Osteoblast (primary cell): ENCODE measurements at places on chromosomes 3 and 15.

DNA sequence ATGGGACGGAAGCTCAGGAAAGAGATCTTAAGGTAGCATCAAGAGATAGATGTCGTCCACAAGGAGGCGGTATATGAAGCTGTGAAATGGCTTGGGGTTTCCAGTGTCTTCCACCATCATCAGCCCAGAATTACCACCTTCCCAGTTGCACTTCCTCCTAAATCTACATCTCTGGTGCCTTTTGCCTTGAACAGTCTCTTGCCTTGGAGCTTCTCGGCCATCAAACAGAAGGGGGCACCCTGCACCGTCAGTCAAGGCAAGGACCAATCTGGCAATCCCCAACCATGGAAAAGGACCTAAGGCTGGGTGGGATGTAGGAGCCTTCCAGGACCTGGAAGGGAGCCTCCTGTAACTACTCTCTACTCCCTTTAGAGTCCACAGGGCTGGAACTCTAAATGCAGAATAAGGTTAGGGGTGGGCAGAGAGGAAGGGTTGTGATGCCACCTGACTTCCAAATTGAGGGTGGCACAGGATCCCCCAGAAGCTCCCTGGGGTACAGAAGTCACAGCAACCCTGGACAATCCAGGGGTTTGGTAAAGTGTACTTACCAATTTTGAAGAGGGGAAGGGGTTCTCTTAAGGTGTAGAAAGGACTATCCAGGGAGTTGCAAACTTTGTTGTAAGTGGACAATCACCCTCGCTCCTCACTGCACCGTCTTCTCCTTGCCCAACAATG, 1.0 kb upstream of the RYR3 start:
- DNase-seq, result peak; percentile 78

- DNase-seq, result no peak
Measured at GRCh38 chr3:126613479-126614188, 41.3 kb downstream of the TXNRD3 start.

DNA sequence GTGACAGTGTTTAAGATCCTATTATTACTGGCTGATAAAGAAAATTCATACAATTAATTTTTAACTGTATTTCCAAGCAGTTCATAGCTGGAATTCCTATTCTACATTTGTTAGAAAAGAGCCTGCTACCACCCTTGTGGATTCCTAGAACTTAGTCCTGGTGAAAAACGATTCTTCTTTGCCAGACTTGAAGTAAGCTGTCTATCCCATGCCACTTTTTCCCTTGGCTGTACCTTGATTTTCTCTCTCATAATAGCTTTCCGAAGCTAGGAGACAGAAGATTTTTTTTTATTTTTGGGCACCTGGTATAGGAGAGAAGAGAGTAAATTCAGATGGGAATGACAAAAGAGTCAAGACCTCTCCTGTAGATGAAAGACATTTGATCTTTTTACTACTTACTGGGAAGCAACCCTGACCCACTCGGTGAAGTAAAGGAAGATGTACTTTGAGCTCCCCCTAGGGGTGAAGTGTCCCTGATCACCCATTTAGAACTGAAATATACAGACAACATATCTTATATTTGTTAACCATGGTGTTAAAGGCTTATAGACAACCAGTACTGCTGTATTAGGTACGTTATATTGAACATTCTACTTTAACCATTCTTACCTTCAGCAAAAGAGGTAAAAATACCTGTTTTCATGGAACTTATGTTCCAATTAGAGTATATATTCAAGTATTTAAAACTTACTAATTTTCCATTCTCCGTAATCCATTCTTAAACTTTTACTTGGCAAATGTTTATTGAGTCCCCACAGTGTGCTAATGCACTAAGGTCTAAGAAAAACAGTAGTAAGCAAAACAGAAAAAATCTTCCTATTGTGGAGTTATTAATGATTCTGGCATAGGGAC, 36.2 kb upstream of the C3orf38 start:
- no peak for DNase-seq

DNA sequence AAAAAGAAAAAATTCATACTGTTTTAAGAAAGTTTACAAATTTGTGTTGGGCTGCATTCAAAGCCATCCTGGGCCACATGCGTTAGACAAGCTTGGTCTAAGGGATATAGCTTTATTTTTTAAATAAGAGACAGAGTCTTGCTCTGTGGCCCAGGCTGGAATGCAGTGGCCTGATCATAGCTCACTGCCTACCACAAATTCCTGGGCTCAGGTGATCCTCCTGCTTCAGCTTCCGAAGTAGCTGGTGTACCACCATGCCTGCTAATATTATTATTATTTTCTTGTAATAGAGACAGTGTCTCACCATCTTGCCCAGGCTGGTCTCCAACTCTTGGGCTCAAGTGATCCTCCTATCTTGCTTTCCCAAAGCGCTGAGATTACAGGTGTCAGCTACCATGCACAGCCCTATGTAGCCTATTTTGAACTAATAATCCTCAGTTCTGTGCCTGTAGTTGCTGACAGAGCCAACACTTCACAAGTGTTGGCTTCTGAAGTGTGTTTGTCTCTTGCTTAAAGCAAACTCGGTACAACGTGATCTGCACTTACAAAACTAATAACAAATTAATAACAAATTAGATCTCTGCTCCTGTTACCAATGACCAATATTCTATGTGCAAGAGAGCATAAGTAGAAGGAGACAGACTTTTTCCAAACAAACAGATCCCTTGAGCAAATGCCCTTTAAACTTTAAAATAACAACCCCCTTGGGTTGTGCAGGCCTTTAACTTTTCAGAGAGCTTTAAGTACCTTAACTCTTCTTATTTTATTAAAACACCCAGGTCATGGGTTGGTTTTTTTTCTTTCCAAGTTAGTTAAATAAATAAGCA, 135.2 kb downstream of the VGLL4 start:
- no peak for DNase-seq

DNA sequence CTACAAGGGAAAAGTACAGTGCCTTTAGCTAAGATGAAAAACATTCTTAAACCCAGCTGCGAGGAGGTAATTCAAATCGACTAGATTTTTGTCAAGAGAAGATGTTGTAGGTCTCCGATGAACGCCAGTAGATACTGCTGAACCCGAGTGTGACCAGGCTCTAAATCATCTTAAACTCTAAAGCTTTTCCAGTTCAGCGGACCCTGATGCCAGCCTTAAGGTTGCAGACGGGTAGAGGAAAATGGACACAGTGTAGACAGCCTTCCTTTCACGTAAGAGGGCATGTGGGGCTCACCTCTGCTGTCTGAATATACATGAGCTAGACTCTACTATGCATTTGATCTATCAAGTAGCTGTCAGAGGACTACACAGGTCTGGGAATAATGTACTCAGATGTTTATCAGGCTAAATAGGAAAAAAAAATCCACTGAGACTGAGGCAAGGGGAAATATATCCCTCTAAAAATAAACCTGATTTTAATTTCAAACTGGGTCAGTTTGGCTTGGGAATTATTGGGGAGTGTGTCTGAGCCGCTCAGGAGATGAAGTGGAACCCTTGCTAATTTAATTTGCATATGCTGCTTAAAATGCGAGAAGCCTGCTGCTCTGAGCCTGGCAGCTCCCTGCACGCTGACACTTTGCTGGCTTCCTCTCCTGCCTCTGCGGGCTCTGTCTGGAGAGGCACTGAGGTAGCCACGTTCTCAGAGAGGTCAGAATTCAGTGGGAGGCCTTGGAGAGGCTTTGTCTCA, 151.9 kb downstream of the CADPS start:
- peak; percentile 31 for DNase-seq

GRCh38 chr3:17553080-17553479, 189.4 kb downstream of the TBC1D5 start:
- DNase-seq, result no peak

DNA sequence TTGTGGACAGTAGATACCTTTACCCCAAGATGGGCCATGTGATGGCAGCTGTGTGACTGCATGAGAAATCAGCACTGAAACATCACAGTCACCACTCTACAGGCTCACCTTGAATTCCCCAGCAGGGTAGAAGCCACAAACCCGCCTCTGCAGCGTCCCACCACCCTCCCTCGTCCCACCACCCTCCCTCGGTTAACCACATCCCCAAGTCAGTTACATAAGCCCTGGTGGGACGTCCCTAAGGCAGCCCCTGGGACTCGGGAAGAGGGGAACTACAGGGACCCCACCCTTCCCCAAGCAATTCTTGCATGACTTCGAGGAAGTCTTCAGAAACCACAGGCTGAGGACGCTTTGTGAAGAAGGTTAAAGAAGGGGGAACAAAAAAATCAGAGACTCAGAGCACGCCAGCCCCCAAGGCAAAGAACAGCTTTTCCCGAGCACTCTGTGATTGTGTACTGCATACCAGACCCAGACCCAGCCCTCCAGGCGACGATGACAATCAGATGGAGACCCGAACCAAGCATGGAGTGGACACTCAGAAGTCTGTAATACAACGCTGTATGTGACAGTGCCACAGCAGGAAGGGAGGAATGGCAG, 60.5 kb downstream of the SH3BP5 start:
- DNase-seq, result peak; percentile 51

GRCh38 chr3:157147099-157147803, 12.7 kb downstream of the CCNL1 start:
- no peak for DNase-seq

- DNase-seq, result no peak
Measured at GRCh38 chr3:13359916-13360315, 60.2 kb downstream of the NUP210 start.

GRCh38 chr15:83462953-83463433, 15.9 kb downstream of the SH3GL3 start:
- no peak for DNase-seq
